ENCODE measurements at places on chromosomes 2 and 18.

DNA sequence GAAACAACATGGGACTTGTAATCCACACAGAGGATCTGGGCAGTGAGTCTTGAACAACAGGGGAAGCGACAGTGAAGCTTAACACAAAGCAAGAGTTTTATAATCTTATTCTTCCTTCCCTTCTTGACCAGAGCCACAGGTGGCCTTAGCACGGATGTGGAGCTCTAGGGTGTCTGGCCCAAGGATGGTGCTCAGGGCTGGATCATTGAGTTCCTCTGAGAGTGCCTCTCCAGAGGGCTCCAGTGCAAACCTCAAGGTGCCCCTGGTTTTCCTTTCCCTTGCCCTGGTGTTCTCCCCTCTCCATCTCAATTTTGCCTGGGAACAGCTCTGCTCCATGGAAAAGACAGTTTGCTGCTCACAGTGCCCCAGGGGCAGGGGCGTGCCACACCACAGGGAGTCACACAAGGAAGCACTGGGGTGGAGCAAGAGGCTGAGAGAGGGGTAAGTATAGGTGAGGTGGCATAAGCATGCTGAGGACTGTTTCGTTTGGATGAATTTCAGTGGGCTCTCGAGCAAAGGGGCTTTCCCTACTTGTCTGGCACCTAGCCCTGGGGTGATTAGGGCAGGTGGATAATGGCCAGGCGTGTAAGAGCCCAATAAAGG lies 88.6 kb upstream of the B3GNT7 start:
- no peak for DNase-seq

DNA sequence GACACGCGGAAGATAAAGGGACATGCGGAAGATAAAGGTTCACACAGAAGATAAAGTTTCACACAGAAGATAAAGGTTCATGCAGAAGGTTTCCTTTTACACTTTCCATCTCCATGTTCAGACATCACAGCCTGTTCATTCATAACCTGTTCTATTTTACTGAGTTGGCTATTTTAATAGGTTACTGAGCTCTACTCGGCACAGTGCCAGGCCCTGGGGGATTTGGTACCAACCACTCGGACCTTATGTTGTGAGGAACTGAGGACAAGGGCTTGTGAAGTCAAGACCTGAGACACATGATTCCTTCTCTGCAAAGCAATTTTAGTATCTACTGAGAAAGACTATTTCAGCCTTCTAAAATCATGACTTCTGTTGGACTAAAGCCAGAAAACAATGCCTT lies 75.0 kb upstream of the ALKAL2 start:
- no peak for DNase-seq

GRCh38 chr2:217994776-217995274 lies 8.0 kb downstream of the TNS1 start:
- no peak for DNase-seq

DNA sequence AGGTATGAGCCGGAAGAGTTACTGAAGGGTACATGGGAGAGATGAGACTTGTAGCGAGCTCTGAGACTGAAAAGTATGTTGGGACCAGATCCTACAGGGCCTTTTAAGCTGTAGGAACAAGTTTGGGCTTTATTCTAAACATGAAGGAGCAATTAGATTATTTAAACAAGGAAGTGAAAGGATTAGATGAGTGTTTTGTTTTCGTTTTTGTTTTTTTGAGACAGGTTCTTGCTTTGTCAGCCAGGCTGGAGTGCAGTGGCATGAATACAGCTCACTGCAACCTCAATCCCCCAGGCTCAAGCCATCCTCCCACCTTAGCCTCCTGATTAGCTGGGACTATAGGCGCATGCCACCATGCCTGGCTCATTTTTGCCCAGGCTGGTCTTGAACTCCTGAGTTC lies 110.7 kb downstream of the C1D start:
- no peak for DNase-seq

GRCh38 chr2:63000801-63001200 lies 49.8 kb upstream of the OTX1 start:
- DNase-seq: no peak

DNA sequence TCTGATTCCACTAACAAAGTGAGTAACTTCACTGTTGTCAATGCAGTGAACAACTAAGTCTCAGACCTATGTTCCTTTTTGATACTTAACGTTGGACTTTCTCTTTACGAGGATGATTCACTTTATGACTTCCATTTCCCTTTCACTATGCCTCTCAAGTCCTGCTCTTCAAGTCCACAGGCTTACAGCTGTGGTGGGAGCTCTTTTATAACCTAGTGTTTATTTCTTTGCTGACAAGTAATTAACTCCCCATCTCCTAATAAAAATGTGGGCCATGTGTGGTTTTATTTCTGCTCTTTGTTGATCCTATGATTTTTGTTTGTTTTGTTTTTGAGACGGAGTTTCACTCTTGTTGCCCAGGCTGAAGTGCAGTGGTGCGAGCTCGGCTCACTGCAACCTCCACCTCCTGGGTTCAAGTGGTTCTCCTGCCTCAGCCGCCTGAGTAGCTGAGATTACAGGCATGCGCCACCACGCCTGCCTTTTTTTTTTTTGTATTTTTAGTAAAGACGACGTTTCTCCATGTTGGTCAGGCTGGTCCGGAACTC lies 142.1 kb downstream of the USP34 start:
- DNase-seq: no peak

GRCh38 chr2:101958061-101958460 lies 33.7 kb upstream of the IL1R2 start:
- no peak for DNase-seq

GRCh38 chr18:32769586-32770053 lies 3.2 kb downstream of the KLHL14 start:
- DNase-seq: peak; percentile 76

Measured in NCI-H510A (cell line).